Activated T-helper 17 cell treated with anti-CD3 and anti-CD28 coated beads, Interleukin-2, amount 50 U/mL, for 72 hours (primary cell): ENCODE measurements at places on chromosomes 7 and 10. TPM values are rescaled to one million over a fixed set of nuclear protein-coding genes. Genes with fewer than 3 reads are reported as not detected.

DNA sequence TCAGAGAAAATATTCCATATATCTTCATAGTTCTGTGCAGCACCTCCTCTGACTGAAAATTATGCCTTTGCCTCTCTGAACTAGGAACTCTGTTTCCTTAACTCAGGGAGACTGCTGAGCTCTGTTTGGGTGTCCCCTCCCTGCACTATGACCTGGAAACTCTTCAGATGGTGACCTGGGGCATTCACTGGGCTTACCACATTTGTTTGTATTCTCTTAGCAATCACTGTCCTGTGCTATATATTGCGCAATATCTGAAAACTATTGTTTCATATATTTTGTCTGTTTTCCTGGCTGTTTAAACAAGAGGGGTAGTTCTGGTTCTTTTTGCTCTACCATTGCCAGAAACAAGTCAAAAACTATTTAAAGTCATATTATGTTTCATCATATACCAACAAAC is 181.8 kb upstream of the KIAA1217 start:
- no peak for ATAC-seq

GRCh38 chr10:72044417-72045041 is 43.8 kb downstream of the SPOCK2 start:
- ATAC-seq: no peak

Gene SFRP4
- total RNA-seq: not detected

- peak; percentile 62 for ATAC-seq
These were observed 477.5 kb upstream of the FOXK1 start for GRCh38 chr7:4204513-4205165.

Gene GPNMB
- 3.2 TPM for total RNA-seq

GRCh38 chr10:79142064-79142491 is 73.3 kb downstream of the ZMIZ1 start:
- ATAC-seq: no peak

Gene RELN
- not detected for total RNA-seq

GRCh38 chr7:151490456-151491105 is 29.1 kb downstream of the RHEB start:
- ATAC-seq: no peak

GRCh38 chr10:98444314-98445006 is 2.3 kb downstream of the HPS1 start:
- no peak for ATAC-seq

Gene ADAM12
- total RNA-seq: 25.5 TPM

Gene SPDYE16
- total RNA-seq: 0.45 TPM

Gene HABP2
- total RNA-seq: not detected

- ATAC-seq: no peak
These were observed 4.9 kb upstream of the AKR1B1 start for GRCh38 chr7:134463751-134464150.

Gene PRLHR
- total RNA-seq: not detected

- no peak for ATAC-seq
These were observed 54.3 kb upstream of the IGFBP3 start for GRCh38 chr7:45975367-45975766.

Gene CAV2
- total RNA-seq: not detected

DNA sequence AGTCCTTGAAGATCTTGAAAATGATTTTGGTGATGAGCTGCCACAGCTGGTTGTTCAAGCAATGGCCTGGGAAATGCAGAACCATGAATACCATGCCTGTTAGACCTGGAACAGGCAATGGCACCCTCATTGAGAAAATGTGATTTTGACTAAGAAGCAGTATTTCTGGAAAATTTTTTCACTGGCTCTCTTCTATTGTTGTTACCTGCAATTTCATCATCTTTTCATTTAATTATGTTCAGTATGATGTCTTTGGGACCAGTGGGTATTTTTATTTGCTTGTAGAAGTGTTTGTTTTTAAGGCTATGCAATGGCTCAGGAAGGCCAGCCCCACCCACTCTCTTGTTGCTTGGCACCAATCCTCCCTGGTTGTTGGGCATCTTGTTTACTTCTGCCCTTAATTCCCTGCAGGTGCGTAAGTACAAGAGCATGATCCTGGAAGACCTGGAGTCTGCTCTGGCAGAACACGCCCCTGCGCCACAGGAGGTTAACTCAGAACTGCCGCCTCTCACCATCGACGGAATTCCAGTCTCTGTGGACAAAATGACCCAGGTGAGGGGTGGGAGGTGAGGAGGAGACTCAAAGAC is 78.6 kb downstream of the NRF1 start:
- no peak for ATAC-seq

DNA sequence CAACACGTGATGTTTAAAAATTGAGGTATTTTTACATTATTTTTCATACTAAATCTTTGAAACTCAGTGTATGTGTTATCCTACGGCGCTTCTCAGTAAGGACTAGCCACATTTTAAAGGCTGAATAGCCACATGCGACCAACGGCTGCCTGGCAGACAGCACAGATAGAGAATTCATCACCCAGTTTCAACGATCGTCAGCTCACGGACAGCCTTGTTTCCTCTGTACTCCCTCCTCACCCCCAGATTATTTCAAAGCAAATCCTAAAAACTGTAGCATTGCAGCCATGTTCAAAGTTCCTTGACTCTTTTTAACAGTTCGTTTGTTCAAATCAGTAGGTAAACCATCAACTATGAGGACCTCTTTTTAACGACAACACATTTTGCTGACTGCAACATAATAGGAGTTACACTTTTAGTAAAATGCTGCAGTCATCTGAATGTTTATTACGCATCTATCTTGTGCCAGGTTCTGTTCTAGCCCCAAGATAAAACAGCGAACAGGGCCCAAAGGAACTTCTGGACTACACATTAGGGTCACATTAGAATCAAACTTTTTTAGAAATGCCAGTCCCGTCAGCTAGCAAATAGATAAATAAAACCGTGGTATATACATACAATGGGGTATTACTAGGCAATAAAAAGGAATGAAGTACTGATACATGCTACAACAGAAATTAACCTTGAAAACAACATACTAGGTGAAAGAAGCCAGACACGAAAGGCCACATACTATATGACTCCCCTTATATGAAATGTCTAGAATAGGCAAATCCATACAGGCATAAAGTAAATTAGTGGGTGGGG is 5.7 kb downstream of the OSBPL3 start:
- no peak for ATAC-seq

Gene PILRA
- 7.0 TPM for total RNA-seq

DNA sequence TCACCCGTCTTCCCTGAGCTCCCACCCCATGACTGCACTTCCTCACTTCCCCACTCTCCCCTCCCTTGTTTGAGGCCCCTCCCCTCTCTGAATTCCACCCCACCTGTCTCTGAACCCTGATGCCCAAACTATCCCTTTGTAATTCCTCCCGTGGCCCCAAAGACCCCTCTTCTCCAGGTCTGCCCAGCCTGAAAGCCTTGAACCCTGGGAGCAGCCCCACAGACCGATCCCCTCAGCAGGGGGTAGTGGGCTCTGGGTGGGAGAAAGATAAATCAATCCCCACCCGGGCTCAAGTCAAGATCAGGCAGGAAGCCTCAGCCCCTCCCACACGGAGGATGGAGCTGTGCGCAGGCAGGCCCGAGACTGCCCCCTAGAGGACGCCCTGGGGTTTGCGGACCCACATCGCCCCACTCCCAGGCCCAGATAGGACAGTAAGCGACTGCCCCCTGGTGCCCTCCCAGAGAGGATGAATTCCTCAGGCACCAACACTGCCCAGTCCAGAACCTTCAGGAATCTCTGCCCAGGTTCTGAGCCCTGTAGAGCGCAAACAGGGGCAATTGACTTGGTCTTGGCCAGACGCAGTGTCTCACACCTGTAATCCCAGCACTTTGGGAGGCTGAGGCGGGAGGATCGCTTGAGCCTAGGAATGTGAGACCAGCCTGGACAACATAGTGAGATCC is 11.7 kb downstream of the HSPB1 start:
- ATAC-seq: peak; percentile 51

Gene ATG9B
- 2.9 TPM for total RNA-seq

- ATAC-seq: peak; percentile 57
These were observed 102.7 kb downstream of the CUBN start for GRCh38 chr10:17026686-17027485.

DNA sequence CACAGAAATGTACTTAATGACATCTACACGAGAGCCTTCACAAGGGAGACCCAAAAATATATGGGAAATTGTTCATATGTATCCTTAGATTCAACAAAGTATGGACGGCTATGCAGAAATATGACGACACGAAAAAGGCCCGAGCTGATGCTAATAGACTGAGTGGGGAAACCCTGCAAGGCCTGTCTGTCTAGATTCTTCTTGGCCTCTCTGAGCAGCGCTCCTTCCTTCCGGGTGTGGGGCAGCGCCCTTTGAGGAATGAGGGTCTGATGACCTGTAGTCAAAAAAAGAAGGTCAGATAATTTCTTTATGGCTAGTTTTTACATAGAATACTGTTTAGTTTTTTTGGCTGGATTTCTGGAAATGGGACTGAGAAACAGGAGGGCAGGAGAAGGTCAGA is 192.8 kb upstream of the AKR1E2 start:
- no peak for ATAC-seq

Gene CCL24
- total RNA-seq: not detected

Gene MYPN
- total RNA-seq: 1.1 TPM

Gene TMEM213
- total RNA-seq: 0.50 TPM

Gene CELF2
- total RNA-seq: 146 TPM

- no peak for ATAC-seq
These were observed 36.0 kb upstream of the SLC26A3 start for GRCh38 chr7:107838816-107839565.

GRCh38 chr7:117143580-117143979 is 179.3 kb downstream of the WNT2 start:
- no peak for ATAC-seq

DNA sequence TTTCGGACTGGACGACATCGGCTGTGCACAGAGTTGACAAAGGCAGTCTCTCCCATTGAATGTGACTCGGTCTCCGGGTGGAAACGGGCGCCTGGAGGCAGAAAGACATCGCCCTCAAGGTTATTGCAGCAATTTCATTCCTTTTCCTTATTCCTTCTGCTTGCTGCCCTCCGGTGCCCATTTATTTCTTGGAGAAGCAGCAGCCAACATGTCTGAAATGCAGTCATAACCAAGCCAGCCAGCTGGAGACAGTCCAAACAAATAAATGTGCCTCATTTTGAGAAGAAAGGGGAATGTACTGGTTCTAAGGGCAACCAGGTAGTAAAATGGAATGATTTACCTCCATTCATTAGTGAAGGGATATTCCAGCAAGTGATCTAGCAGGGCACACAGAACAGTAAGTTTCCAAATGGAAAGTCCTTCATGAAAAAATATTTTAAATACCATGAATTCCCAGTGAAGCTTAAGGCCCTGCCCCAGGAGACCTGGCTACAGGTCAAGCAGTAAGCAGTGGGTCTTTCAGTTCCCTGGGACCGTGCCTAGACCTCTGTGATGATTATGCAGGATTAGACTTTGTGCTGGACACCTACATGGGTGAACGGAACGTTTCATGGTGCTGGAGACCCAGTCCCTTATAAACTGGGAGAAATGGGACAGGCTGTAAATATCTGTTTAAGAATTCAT is 86.6 kb downstream of the ABLIM1 start:
- no peak for ATAC-seq

GRCh38 chr10:102335184-102335583 is 60.3 kb upstream of the NFKB2 start:
- no peak for ATAC-seq
